ENCODE measurements at places on chromosomes 16 and 17. TPM values are rescaled to one million over a fixed set of nuclear protein-coding genes. Genes with fewer than 3 reads are reported as not detected.

GRCh38 chr17:75774991-75775668 is 9.5 kb upstream of the UNK start:
- DNase-seq = no peak

DNA sequence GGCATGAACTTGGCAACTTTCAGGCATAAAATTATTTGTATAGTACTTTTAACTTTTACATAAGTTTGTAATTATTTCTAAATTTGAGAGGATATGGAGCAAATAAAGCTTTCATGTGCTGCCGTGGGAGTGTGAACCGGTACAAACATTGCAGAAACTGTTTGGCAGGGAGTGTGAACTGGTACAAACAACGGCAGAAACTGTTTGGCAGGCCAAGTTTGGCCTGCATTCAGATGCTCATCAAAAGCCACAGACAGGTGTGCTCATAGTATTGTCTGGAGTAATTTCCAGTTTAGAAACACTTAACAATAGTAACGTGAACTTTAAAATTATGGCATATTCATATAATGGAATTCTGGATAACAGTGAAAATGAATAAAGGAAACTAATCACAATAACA is 73.8 kb upstream of the ATP2A3 start:
- DNase-seq = no peak

- no peak for DNase-seq
Measured at GRCh38 chr17:10183931-10184930, 14.2 kb downstream of the GAS7 start.

DNA sequence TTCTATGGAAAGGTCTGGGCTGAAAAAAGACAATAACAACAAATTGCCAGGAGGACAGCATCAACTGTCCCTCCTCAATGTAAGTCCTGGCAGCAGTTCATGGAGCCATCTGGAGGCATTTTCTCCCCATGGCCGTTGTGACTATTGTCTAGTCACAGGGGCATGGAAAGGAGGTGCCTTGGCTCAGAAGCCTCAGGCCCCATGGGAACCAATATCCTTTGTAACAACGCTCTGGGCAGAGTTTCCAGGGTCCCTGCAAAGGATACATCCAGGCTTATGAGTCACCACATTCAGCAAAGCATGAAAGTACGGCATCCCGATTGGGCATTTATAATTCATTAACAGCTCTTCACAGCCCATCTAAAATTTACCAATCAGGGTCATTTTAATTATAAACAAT is 85.2 kb downstream of the GLG1 start:
- DNase-seq = no peak

GRCh38 chr17:68356520-68356919 is 65.2 kb downstream of the ARSG start:
- no peak for DNase-seq

The SLC46A1 gene
- total RNA-seq = 20.2 TPM
